ENCODE measurements at places on chromosomes 12 and 14. TPM values are rescaled to one million over a fixed set of nuclear protein-coding genes. Genes with fewer than 3 reads are reported as not detected.

Gene SAV1
- total RNA-seq = 6.4 TPM

Gene NPFF
- not detected for total RNA-seq

Gene RIMBP2
- not detected for total RNA-seq

Gene CCDC175
- not detected for total RNA-seq

Gene SSTR1
- not detected for total RNA-seq

Gene RGS6
- total RNA-seq = 3.0 TPM

Gene APOF
- not detected for total RNA-seq

Gene ALDH1L2
- 1.2 TPM for total RNA-seq

Gene NEUROD4
- not detected for total RNA-seq

Gene MLH3
- 20.2 TPM for total RNA-seq

Gene SCARB1
- 6.4 TPM for total RNA-seq

Data from T-helper 1 cell treated with Interleukin-12 subunit alpha and Interleukin-12 subunit beta and Interleukin-4 antibody, amounts not matched to agents 30 ng/mL and 1 ng/mL, for 36 hours (primary cell).